NB4 (cell line): ENCODE measurements at places on chromosomes 4 and X.

- peak; percentile 39 for DNase-seq
These were observed 7.3 kb downstream of the RPS4X start for GRCh38 chrX:72269671-72270251.

DNA sequence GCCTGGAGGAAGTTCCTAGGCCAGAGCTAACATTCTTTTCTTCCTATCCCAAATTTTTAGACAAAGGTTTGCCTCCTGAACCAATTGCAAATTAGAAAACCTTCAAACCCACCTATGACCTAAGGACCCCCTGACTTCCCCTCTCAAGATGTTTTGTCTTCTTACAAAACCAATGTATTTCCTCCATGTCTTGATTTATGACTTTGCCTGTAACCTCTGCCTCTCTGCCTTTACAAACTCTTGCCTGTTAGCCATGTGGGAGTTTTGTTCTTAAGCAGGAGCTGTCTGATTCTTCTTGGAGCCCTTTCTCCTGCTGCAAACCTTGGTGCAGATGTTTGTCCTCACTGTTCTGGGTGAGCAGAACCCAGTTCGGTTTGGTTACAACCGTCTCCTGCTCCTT lies 222.3 kb upstream of the BOD1L1 start:
- no peak for DNase-seq

GRCh38 chr4:57490520-57491255 lies 380.5 kb upstream of the IGFBP7 start:
- DNase-seq, result no peak

DNA sequence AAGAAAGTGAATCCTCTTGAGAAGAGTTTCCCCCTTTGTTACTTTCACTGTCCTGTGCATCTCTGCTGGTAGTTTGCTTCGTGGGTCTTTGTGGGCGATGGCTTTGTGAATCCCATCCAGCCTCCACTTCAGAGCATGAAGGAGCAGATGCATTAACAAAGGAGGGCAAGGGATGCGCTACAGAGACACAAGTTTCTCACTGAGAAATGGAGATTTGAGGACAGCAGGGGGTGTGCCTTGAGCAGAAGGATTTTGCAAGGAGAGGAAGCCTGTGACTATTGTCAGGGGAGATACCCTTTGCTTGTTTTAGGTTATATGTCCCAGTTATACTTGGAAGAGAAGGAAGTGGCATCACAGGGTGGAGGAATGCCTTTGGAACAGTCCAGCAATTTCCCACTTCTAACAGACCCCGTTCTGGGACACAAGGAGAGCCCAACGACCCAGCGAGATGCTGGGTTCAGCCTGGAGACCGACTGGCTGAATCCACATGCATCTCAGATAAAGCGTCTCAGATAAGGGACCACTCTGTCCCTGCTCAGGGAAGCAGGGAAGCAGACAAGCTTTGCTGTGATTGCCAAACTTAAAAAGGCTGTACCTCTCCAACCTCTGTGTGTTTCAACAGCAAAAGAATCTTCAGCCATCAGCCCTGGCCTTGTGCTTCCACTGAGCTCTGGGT lies 314.6 kb upstream of the GATB start:
- no peak for DNase-seq

- no peak for DNase-seq
These were observed 361.8 kb upstream of the CPEB2 start for GRCh38 chr4:14640476-14640875.

DNA sequence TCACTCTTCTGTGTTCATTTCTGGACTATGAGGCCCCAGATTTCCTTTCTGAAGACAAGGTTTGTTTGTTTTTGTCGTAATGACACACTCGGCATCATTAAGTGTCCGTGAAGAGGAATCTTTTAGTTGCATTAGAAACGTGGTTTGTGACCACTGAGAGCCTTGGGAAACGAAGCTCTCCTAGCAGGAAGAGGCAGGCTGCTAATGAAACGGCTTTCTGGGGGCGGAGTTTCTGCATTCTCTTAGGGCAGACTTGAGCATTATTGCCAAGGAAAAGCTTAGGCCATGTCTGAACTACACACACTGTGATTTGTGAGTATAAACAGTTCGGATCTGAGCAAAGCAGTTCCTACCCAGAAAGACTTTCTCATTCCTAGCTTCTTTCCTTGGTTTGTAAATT lies 64.0 kb downstream of the SOX3 start:
- DNase-seq, result no peak

DNA sequence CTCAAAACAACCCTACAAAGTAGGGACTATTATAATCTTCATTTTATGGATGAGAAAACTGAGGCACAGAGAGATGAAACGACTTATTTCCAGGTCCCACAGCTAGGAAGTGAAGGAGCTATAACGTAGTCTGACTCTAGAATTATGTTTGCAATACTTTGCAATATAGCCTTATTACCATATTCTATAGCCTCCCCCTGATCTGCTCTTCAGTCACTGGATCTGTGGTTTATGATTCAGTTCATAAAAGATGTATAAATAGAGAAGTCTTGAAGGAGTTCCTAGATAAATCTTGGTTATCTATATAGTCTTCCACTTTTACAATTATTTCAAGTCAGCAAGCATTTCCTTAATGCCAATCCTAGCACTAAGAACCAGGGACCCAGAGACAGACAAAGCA lies 57.5 kb downstream of the OPHN1 start:
- no peak for DNase-seq

DNA sequence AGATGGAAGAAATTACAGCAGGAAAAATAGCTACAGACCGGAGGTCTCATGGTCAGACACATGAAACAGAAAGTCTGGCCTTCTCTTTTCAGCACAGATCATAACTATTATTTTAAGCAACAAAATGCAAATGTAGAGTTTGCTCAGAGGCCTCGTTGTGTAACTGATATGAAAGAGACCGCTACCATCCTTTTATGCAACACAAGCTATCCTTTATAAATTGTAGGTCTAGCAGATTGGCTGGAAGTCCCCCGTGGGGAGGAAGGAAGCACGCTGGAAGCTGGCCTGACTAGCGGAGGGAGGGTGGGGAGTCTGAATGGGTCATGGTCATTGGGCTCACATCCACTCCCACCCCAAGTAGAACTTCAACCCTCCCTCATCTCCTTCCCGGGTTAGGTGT lies 27.7 kb downstream of the DMP1 start:
- no peak for DNase-seq

DNA sequence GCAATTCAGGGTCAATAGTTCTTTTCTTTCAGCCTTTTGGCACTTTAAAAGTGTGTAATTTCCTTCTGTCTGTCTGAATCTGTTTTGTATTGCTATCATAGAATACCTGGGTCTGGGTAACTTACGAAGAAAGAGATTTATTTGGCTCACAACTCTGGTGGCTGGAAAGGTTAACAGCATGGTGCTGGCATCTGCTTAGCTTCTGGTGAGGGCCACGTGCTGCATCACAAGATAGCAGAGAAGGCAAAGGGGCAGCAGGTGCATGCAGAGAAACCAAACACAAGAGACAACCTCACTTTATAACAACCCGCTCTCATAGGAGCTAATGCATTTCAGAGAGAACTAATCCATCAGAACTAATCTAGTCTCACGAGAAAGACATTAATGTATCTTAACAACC lies 18.8 kb downstream of the RGN start:
- no peak for DNase-seq

- DNase-seq, result peak; percentile 26
These were observed 186.5 kb downstream of the MSL3 start for GRCh38 chrX:11944501-11944900.

GRCh38 chrX:45760187-45760742 lies 559.6 kb upstream of the DIPK2B start:
- no peak for DNase-seq

GRCh38 chrX:30219372-30219771 lies 4.0 kb downstream of the MAGEB2 start:
- no peak for DNase-seq

DNA sequence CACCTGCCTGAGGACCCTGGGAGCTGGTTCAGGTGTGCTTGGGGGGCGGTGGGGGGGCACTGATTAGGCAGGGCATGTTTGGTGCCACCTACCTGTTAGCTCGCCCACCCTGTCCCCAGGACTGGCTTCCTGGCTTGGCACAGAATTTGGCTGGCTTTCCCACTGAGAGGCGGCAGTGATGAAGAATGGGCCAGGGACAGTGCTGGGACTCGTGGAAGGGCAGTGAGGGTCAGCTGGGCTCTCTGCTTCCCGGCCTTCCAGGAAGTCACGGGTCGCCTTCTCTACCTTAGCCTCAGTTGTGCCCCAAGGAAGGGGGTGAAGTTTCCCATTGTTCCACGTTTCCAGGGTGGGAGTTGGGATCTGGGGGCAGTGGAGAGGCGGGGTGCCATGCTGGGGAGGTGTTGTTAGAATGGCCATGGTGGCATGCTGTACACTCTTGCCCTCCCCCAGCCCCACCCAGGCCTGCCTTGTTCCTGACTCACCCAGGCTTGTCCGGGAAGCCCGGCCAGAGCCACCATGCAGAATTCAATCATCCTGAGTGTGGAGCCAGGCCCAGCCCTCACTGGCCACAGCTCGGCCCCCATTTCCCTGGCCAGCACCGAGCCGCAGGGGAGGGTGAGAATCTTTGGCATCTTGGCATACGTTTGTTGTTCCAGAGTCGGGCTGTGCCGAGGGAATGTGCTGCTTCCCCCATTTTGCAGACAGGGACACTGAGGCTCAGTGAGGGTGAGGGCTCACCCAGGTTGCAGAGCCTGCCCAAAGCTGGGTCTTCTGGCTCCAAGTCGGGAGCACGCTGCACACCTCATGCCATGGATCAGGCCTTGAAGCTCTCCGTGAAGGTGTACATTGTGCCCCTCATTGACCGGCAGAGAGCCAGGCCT lies 21.9 kb upstream of the GPR78 start:
- no peak for DNase-seq

DNA sequence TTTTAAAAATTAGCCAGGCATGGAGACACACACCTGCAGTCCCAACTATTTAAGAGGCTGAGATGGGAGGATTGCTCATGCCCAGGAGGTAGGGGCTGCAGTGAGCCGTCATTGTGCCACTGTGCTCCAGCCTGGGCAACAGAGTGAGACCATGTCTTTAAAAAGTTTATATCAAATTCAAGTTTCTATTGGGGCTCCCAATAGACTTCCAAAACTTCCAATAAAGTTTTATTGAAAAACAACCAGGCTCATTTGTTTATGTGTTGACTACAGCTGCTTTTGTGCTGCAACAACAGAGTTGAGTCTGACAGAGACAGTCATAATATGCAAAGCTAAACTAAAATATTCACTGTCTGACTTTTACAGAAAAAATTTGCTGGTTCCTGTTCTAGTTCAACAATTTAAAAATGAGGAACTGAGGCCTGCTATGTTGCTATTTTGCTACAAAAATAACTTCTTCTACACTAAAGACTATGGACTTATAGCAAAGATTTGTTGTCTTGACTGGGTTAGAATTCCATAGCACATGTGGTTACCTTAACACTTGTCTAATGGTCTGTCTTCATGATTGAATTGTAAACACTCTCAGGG lies 63.3 kb upstream of the RELL1 start:
- peak; percentile 52 for DNase-seq

GRCh38 chr4:158884280-158884679 lies 115.5 kb downstream of the FNIP2 start:
- no peak for DNase-seq

GRCh38 chrX:100926453-100926852 lies 2.3 kb downstream of the XKRX start:
- DNase-seq, result no peak

DNA sequence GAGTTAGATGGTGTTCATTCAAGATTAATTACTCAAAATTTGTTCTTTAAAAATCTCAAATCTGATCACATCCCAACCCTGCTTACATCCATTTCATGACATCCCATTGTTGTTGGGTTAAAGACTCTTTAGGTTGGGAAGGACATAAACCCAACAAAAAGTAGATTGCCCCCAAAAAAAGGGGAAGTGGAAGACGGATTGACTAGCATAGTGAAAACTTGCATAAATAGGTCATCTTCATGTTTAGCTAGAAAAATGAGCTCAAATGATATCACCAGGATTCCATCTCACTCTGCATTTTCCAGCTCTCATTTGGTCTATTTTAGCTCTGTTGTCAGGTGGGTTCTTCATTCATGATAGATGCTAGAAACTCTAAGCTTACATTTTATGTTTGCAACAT lies 18.5 kb upstream of the TET2 start:
- peak; percentile 36 for DNase-seq

- DNase-seq, result no peak
These were observed 386.6 kb upstream of the AADAT start for GRCh38 chr4:170476351-170476750.

GRCh38 chr4:59553721-59554091 lies 1646.4 kb upstream of the ADGRL3 start:
- DNase-seq, result no peak

GRCh38 chr4:119038116-119038841 lies 97.4 kb upstream of the MYOZ2 start:
- no peak for DNase-seq

DNA sequence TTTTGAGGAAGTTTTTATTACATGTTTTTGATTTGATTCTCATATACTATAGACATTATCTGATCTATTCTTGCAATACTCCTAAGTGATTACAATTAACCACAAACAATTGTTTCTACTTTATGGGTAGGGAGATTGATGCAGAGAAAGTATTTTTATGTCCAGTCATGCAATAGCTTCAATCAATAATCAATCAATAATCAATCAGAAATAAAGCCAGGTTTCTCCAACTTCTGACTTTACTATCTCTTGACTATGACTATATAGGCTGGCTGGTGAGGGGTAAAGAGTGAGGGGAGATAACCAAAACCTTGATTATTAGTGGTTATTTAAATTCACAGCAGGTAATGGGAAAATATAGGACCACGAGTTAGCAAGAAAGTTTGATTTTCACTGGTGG lies 85.9 kb downstream of the HPGD start:
- no peak for DNase-seq

GRCh38 chr4:115113506-115114106 lies at the start of gene NDST4:
Gene NDST4, minus strand, starts transcription at chr4:115113620. Its CDS starts 36,584 bp downstream, at chr4:115077036.
- no peak for DNase-seq

GRCh38 chr4:53235547-53235946 lies 130.3 kb downstream of the SCFD2 start:
- DNase-seq, result no peak

DNA sequence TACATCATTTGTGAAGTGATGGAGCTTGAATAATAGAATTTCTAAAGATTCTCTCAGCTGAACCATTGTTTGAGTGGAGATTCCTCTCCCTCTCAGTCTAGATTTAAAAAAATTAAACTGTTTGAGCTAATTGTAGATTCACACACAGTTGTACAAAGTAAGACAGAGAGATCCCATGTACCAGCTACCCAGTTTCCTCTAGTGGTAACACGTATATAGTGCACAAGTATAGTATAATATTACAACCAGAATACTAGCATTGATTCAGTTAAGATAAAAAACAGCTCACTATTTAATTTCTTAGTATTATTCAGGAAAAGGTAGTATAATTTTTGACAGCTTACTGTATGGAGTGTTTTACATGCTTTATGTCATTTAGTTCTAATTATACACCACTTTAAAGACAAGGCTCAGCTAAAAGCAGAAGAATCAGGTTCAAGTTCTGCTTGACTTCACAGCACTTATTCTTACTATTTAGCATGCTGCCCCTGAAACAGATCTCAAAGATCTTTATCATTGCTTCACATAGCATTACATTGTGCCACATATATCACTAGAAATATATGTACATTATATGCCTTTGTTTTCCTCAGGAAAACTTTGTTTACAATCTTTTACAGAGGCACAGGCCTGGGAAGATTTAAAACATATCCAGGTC lies 136.1 kb downstream of the SNCA start:
- no peak for DNase-seq

GRCh38 chrX:46831765-46832327 lies 5.0 kb upstream of the RP2 start:
- DNase-seq, result no peak
